ENCODE measurements at places on chromosomes 7 and 10.
A peak's percentile ranks its signal among the peaks of the same experiment; 100 is the strongest.

DNA sequence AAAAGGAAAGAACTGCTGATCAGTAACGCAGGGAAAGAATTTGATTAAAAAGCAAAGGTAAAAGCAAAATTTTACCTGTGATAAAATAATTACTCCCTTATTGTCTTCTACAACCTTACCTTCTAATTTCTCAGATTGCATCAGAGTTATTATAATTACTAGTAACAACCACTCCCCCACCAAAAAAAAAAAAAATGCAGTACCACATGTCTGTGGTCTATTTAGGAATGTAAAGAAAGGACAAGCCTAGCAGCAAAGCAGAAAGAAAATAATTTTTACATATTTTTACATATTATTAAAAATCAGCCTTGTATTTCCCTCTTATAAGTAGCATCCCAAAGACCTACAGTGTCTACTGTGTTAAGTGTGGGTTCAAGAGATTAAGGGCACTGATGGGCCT is 430.4 kb downstream of the TFEC start:
- no peak for DNase-seq

GRCh38 chr7:37310327-37311080 is 138.2 kb downstream of the ELMO1 start:
- DNase-seq: no peak

GRCh38 chr7:73622909-73623797 is 1.2 kb downstream of the MLXIPL start:
- no peak for DNase-seq

- no peak for DNase-seq
These were observed 22.3 kb downstream of the BRAF start for GRCh38 chr7:140902303-140902953.

DNA sequence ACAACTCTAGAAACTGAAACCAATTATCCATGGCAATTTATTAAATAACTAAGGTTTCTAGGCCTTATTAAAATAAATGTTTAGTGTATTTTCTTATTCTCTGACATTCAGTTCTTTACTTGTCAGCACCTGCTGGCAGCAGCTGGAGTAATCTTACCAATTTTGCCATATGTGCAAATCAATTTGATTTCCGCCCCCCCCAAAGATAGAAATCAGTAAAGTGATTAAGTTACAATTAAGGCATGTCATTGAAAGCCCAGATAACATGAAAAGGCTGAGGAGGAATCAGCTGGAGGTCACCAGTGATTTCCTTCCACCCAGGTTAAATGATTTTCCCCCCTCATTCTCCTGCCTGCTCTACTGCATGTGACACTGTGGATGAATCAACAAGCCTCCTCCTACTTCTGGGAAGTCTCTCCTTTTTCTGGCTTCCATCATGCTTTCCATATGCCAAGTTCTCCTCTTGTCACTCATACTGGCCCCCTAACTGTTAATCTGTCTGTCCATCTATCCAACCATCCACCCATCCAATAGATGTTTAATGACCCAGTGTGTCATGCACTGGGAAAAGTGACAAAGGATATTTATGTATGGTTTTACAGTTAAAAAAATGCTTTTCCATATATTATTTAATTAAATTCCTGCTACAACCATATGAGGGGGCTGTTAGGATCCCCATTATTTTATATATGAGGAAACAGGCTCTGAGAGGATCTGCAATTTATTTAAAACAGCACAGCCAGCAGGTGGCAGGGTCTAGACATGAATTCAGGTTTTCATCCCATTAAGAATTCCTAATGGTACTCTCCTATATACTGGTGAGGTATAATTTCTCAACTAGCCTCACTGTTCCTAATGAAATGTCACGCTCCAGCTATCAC is 116.5 kb downstream of the ATXN7L1 start:
- DNase-seq: no peak

- DNase-seq: no peak
These were observed 14.8 kb downstream of the SMO start for GRCh38 chr7:129203050-129203741.

DNA sequence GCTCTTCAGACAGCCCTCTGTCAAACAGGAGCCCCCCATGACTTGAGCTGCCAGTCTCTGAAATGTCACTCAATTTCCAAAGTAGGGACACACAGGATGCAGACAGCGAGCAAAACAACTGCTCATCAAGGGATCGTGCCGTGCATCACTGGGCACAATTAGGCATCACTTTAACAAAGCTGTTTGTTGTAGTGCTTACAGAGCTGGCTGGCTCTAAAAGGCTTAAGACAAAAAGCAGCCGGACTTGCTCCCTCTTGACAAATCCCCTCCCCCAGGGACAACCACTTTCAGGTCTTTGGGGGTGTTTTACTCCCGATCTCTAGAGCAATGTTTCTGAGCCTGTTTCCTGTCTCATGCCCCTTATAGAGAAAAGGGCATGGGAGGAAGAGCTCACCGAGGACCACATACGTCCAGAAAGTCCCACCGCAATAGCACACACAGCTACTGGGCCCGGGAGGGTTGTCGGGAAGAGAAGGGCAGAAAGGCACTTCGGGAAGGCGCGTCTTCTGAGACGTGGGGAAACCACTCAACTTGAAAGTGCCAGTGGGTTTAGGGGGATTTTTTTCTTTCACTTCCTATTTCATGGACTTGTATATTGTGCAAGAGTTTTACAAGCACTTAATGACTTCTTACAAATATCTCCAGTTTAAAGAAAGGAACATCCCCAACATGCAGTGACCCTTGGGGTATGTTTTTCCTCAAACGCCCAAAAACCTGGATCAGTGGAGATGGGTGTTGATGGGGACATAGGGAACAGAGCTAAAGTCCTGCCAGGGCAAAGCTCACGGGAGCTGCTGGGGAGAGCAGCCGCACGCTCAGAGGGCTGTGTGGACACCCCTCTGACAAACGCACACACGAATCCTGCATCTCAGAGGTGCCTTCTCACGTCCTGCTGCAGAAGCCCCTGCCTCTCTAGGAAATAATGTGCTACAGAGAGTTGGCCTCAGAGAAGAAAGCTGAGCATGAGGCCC is 27.1 kb downstream of the LRRC20 start:
- no peak for DNase-seq

DNA sequence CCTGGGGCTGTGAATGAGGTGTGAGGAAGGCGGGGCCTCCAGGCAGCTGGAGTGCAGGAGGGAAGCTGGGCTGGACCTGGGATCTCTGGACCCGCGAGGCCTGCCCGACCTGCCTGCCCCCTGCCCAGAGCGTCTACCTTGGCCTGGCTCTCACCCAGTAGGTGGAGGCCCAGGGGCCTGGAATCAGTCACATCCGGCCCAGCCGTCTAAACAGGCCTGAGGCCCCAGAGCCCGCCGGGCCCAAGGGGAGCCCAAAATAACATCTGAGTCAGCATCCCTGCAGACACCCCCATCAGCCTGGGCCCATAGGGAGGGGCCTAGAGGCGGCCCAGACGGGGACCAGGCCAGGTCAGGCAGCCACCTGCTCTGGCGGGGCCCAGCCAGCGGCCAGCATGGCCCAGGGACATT is 15.1 kb upstream of the ELN start:
- no peak for DNase-seq

GRCh38 chr10:20922033-20922432 is 24.9 kb upstream of the NEBL start:
- no peak for DNase-seq

- DNase-seq: no peak
These were observed 29.9 kb downstream of the CALML5 start for GRCh38 chr10:5469353-5470061.

GRCh38 chr7:158858592-158859503 is 2.5 kb downstream of the DYNC2I1 start:
- no peak for DNase-seq

DNA sequence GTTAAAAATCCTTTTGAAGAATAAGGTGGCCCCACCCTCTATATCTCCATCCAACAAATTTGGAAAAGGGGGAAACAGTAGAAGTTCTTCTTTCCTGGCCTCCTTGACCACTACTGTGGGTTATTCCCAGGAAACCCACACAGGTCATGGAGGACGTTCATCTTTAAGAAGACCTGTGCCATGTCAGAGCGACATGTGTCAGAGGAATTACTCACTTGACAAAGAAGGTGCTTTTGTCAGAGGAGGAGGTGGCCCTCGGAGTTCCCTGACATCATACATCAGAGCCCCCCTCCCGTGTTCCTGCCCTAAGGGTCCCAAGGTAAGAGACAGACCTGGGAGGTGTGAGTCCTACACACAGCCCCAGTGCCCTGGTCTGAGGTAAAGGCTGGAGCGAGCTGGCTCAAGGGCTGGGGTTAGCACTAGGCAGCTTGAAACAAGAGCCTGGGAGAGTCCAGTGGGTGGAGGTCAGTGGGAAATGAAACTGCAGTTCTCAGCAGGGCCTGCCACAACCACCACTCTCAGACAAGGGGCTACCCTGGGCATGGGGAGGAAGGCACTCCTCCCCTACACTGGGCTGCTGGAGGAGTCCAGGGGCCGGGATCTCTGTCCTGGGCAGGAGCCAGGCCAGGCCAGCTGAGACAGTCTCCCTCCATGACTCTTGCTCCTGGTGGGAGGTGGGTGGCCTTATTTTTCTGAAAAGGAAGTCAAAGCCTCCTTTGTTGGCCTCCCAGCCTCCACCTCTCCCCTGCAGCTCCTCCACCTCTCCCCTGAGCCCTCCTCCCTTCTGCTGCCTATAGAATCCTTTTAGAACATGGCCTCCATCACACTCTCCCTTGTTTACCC is 21.8 kb upstream of the ZMIZ1 start:
- no peak for DNase-seq

- no peak for DNase-seq
These were observed 3.2 kb upstream of the OGDH start for GRCh38 chr7:44603193-44603592.

DNA sequence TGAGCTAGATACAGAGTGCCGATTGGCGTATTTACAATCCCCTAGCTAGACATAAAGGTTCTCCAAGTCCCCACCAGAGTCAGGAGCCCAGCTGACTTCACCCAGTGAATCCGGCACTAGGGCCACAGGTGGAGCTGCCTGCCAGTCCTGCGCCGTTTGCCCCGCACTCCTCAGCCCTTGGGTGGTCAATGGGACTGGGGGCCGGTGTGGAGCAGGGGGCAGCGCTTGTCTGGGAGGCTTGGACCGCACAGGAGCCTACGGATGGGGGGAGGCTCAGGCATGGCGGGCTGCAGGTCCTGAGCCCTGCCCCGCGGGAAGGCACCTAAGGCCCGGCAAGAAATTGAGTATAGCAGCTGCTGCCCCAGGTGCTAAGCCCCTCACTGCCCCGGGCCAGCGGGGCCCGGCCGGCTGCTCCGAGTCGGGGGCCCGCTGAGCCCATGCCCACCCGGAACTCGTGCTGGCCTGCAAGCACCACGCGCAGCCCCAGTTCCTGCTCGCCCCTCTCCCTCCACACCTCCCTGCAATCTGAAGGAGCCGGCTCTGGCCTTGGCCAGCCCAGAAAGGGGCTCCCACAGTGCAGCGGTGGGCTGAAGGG is 1113.8 kb upstream of the LRRTM3 start:
- no peak for DNase-seq

DNA sequence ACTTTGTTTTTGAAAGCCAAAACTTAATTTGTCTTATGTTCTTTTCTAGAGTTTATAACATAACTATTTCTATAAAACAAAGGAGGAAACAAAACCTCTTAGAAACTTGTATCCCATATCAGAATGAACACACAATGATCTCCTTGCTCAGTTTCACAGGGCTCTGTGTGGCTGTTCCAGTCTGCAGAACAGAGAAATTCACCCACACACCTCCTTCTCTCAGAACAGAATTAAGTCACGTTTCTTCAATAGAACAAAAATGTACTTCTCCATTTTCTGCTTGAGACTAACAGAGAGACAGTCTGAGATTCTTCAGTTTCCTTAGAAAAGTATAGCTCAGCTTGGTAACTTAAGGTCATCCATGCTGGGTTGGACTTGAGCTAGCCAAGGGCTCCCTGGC is 15.8 kb upstream of the DOCK1 start:
- no peak for DNase-seq

DNA sequence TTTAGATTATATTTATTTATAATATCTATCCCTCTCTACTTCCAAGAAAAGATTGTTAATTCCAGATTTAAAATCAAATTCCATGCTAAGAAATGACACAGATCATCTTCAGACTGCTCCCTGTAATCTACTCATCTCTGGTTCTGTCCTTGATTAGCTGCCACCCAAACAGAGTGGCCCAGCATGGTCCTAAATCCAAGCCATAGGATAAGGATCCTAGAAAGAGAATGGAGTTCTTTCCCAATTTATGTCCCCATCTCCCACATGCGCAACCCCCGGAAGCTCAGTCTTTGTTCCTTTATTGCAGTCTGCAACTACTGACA is 23.4 kb upstream of the HDAC9 start:
- DNase-seq: no peak

DNA sequence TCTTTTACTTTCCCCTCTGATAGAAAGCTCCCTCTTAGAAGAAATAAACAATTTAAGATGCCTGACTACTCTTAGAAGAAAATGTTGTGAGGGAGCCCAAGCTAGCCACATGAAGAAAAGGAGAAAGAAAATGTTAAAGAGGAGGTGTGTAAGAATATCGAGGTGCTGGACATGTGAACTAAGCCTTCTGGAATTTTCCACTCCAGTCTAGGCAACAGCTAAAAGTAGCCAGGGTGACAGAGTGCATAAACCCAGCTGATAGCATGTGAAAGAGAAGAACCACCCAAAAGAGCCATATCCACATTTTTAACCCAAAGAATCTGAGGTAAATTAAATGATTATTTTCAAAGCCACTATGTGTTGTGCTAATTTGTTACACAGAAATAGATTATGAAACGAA is 1690.6 kb upstream of the LRRTM3 start:
- no peak for DNase-seq

GRCh38 chr7:5117095-5117970 is 71.7 kb downstream of the RBAK start:
- DNase-seq: no peak

- DNase-seq: no peak
These were observed 307.4 kb upstream of the AOAH start for GRCh38 chr7:37031571-37032257.

- DNase-seq: no peak
These were observed 11.9 kb downstream of the STRA8 start for GRCh38 chr7:135245226-135246190.

- DNase-seq: no peak
These were observed 43.0 kb downstream of the SLC25A40 start for GRCh38 chr7:87833130-87833529.

- no peak for DNase-seq
These were observed 75.8 kb downstream of the DLG5 start for GRCh38 chr10:77850620-77851231.

GRCh38 chr7:8217200-8218068 is 44.5 kb downstream of the ICA1 start:
- DNase-seq: peak; percentile 7

DNA sequence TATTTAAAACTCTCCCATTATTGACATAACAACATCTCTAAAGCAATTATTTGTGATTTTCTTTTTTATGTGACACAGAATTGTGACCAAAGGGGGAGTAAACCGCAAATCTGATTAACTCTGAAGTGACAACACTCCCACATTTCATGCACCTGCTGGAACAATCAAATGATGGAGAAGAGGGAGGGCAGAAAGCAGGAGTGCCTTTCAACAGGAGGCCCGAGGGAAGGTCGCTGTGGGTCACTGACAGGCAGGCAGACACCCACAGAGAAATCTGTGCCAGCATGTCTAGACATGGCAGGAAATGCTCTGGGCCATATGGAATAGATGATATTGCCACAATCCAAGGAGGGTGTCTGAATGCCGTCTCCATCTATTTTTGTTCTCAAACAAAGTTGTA is 247.3 kb downstream of the DOCK4 start:
- DNase-seq: no peak

- no peak for DNase-seq
These were observed 72.0 kb downstream of the SLC37A3 start for GRCh38 chr7:140326116-140326928.

- DNase-seq: no peak
These were observed 732.7 kb upstream of the AUTS2 start for GRCh38 chr7:68865351-68866199.
